CD8-positive, alpha-beta memory T cell (primary cell): ENCODE measurements at places on chromosomes 4 and X. TPM values are rescaled to one million over a fixed set of nuclear protein-coding genes. Genes with fewer than 3 reads are reported as not detected.

PNMA5 gene
- total RNA-seq = not detected

DNA sequence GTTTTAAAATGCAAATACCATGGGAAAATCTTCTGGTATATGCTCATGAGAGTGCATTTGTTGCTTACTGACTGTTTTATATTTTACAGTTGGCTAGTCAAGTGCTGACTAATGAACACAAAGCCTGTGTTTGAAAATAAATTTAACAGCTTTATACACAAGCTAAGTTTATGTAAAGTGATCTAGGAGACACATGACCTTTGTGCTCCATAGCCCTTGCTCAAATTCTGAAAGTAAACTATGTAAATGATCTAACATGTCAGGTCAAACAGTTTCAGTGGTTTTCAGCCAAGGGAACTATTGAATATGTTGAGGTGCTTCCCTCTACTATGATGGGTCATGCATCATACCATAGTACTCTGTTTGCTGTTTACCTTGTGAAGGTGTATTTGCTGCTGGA is 36.7 kb downstream of the DIAPH2 start:
- H3K27ac ChIP-seq = no peak overlapping the region
- H3K4me3 ChIP-seq = no peak overlapping the region
- H3K36me3 ChIP-seq = no peaks in the 10 kb centered on the region
- H3K27me3 ChIP-seq = no peaks in the 10 kb centered on the region
- DNase-seq = no peak
- H3K4me1 ChIP-seq = no peaks in the 10 kb centered on the region

DNA sequence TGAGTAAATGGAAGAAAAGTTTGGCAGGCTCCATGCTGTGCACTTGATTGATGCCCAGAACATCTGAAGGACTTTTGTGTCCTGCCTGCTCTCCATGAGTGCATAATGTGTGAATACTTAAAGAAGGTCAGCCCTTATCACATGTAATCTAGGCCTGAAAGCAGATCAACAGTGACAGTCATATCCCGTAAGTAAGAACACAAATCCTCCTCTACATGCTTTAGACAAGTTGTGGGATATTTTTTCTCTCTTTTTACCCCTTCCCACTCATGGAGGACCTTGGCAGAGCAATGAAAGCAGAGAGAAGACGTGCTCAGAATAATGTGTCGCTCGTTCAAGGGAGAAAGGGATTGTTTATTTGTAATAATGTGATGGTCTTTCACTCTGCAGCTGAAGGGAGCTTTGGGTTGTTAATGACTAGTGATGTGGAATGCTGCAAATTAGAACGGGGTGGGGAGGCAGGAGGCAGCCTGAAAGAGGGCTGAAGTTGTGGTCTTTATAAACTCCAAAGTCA is 286.6 kb downstream of the BMPR1B start:
- H3K27me3 ChIP-seq = no peaks in the 10 kb centered on the region
- DNase-seq = no peak
- H3K36me3 ChIP-seq = no peaks in the 10 kb centered on the region

DNA sequence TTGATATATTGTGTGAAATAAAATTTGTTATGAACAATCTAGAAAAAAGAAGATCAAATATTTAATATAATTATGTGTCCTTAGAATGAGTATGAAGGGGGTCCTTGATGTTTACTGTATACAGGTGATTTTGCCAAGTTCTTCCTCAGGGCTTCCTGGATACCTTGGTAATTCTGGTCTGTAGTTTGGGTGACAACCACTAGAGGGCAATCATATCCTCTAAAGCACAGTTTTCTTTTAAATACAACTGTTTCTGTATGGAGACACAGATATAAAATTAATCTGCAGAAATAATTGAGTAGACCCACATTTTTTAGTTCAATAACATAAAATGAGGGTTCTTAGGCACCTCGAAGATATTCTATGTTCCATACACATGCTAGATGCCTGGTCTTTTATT is 157.7 kb downstream of the SPANXN1 start:
- H3K4me1 ChIP-seq = no peaks in the 10 kb centered on the region
- no peaks in the 10 kb centered on the region for H3K27me3 ChIP-seq
- no peak for DNase-seq

DNA sequence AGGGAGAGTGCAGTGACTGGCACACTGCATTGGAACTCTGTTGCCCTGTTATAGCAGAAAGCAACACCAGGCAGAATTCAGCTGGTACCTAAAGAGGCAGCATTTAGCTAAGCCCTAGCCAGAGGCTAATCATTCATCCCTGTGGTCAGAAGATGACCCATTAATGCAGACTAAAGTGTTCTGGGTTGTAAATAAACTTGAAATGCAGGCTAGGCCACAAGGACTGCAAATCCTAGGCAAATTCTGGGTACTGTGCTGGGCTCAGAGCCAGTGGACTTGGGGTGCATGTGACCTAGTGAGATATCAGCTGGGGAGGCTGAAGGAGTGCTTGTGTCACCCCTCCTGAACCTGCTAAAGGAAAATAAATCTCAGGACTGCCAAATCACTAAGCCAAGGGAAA is 91.2 kb downstream of the LPAR4 start:
- no peak for DNase-seq
- H3K27me3 ChIP-seq = no peaks in the 10 kb centered on the region
- no peaks in the 10 kb centered on the region for H3K4me1 ChIP-seq
- no peak overlapping the region for H3K27ac ChIP-seq

DNA sequence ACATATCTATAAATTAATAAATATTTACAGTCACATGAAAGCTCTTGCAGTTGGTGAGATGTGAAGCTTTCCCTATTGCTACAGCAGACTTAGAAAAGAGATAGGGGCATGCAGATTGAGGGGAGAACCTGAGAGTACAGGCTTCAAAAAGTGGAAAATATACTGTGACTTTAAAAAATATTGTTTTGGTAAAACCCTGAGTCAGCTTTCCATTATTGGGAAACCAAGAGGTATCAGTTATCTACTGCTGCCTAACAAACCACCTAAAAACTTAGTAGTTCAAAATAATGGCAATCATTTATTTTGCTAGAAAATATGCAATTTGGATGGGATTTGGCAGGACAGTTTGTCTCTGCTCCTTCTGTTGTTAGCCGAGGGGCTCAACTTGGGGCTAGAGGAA is 38.3 kb downstream of the LANCL3 start:
- DNase-seq = no peak
- H3K27ac ChIP-seq = no peak overlapping the region
- no peaks in the 10 kb centered on the region for H3K36me3 ChIP-seq
- H3K4me3 ChIP-seq = no peak overlapping the region
- H3K27me3 ChIP-seq = no peaks in the 10 kb centered on the region
- no peaks in the 10 kb centered on the region for H3K4me1 ChIP-seq

GRCh38 chr4:87717276-87718031 is 67.4 kb downstream of the DMP1 start:
- DNase-seq = no peak
- no peaks in the 10 kb centered on the region for H3K36me3 ChIP-seq
- H3K4me3 ChIP-seq = no peak overlapping the region
- no peak overlapping the region for H3K27ac ChIP-seq
- no peaks in the 10 kb centered on the region for H3K4me1 ChIP-seq
